ENCODE measurements at places on chromosomes 5 and 9.

DNA sequence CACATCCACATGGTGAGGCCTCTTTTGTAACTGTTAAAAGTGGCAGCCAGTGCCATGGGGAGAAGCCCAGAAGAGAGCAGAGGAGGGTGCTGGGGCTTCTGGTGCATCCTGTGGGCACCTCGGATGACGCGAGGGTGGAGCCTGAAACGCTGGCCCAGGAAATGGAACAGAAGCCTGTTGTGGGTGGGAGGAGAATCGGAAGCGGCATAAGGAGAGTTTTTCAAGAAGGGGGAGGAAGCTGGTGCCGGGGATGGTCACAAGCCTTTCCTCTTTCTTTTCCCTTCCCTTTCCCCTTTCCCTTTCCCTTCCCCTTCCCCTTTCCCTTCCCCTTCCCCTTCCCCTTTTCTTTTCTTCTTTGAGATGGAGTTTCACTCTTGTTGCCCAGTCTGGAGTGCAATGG lies 12.9 kb downstream of the ANKRD33B start:
- H3K4me3 ChIP-seq: no peak overlapping the region
- DNase-seq: no peak
- H3K27me3 ChIP-seq: no peaks in the 10 kb centered on the region
- no peaks in the 10 kb centered on the region for H3K36me3 ChIP-seq

GRCh38 chr9:2041736-2042135 lies 26.6 kb downstream of the SMARCA2 start:
- H3K4me3 ChIP-seq: no peak overlapping the region
- no peaks in the 10 kb centered on the region for H3K27me3 ChIP-seq
- peaks cover 88% of the 10 kb centered on the region for H3K36me3 ChIP-seq
- peaks cover 37% of the 10 kb centered on the region for H3K4me1 ChIP-seq

- H3K4me3 ChIP-seq: no peak overlapping the region
- no peaks in the 10 kb centered on the region for H3K36me3 ChIP-seq
- H3K4me1 ChIP-seq: no peaks in the 10 kb centered on the region
- H3K27ac ChIP-seq: no peak overlapping the region
- DNase-seq: no peak
These were observed 337.5 kb downstream of the CDH9 start for GRCh38 chr5:26700759-26701384.

DNA sequence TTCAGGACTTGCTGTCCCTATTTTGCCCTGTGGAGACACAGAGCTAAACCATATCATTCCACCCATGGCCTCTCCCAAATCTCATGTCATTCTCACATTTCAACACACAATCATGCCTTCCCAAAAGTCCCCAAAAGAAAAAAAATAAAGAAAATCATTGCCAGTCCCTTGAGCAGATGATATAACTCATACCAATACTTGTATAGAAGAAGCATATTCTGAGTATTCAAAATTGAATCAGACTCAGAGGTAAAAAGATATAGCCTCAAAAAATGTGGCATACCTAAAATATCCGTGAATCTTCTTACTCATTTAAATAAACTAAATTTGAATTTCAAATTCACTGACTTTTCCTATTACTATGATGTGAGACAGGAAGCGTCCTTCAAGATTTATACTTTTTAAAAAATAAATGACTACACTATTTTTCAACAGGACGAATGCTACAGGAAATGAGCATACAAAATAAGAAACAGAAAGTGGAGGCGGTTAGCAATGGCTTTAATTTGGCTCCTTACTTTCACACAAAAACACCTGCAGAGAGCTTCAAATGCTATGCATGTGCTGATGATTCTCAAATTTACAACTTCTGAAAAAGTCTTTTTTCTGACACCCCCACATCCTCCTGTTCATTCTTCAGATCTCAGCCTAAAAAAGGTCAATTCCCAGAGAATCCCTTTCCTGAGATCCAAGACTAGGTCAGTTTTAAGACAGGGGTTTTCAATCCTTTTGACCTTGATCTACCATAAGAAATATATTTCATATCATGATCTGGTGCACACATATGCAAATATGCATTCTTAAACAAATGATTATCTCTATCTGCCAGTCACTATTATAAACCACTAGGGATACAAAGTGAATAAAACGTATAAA lies 39.6 kb upstream of the DMXL1 start:
- peak overlapping the region; percentile 85 for H3K27ac ChIP-seq
- no peaks in the 10 kb centered on the region for H3K27me3 ChIP-seq
- H3K36me3 ChIP-seq: peaks cover 8% of the 10 kb centered on the region
- peaks cover 25% of the 10 kb centered on the region for H3K4me1 ChIP-seq

DNA sequence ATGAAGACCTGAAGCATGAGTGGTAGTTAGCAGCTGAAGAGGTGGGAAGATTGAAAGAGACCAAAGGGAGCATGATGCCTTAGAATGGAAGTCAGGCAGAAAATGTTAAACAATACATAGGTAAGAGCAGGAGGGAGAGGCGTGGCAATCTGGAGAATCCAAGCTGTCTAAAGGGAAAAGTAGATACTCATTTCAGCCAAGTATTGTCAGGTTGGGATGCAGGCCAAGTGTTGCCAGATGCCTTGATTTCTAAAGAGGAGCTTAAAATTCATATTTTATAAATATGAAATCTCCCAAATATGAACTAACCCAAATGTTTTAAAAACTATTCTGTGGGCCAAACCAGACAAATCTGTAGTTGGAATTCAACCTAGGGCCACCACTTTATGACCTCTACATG lies 4.2 kb downstream of the PAM start:
- no peaks in the 10 kb centered on the region for H3K36me3 ChIP-seq
- H3K27ac ChIP-seq: no peak overlapping the region
- H3K4me1 ChIP-seq: peaks cover 56% of the 10 kb centered on the region
- H3K4me3 ChIP-seq: no peak overlapping the region
- H3K27me3 ChIP-seq: peaks cover 6% of the 10 kb centered on the region

GRCh38 chr9:13948037-13948436 lies 365.9 kb downstream of the NFIB start:
- H3K27ac ChIP-seq: no peak overlapping the region
- no peaks in the 10 kb centered on the region for H3K27me3 ChIP-seq
- DNase-seq: no peak
- H3K4me1 ChIP-seq: no peaks in the 10 kb centered on the region
- H3K4me3 ChIP-seq: no peak overlapping the region

DNA sequence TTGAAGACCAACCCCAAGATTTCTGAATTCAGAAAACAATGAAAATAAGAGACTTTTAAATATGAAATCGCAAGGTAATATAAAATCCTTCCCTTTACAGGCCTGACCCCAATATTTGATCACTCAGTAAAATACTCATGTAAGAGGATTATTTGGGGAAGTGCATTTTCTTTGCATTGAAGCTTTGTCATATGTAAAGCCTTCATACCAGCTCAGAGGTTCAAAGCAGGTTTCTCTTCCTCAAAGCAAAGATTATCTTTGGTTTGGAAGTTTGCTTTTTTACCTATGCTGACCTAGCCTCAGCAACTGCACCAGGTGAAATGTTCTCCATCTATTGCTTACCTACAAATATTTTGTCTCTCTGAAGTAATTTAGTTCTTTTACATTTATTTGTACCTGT lies 106.5 kb upstream of the PARP8 start:
- H3K36me3 ChIP-seq: no peaks in the 10 kb centered on the region
- no peaks in the 10 kb centered on the region for H3K27me3 ChIP-seq
- H3K4me1 ChIP-seq: peaks cover 14% of the 10 kb centered on the region
- no peak overlapping the region for H3K27ac ChIP-seq
- DNase-seq: no peak

- H3K27me3 ChIP-seq: no peaks in the 10 kb centered on the region
- H3K4me3 ChIP-seq: no peak overlapping the region
- peaks cover 36% of the 10 kb centered on the region for H3K36me3 ChIP-seq
- peaks cover 51% of the 10 kb centered on the region for H3K4me1 ChIP-seq
- no peak for DNase-seq
These were observed 12.2 kb downstream of the TNIP1 start for GRCh38 chr5:151068433-151069197.

GRCh38 chr5:68265822-68266395 lies 50.4 kb downstream of the PIK3R1 start:
- no peak for DNase-seq
- H3K4me3 ChIP-seq: no peak overlapping the region
- peak overlapping the region; percentile 7 for H3K27ac ChIP-seq
- H3K36me3 ChIP-seq: peaks cover 3% of the 10 kb centered on the region

- H3K27me3 ChIP-seq: no peaks in the 10 kb centered on the region
- no peak overlapping the region for H3K4me3 ChIP-seq
- H3K27ac ChIP-seq: no peak overlapping the region
- no peaks in the 10 kb centered on the region for H3K4me1 ChIP-seq
- no peaks in the 10 kb centered on the region for H3K36me3 ChIP-seq
These were observed 586.6 kb upstream of the TLE4 start for GRCh38 chr9:78985084-78985738.

- peaks cover 47% of the 10 kb centered on the region for H3K27me3 ChIP-seq
- no peak overlapping the region for H3K27ac ChIP-seq
- no peak overlapping the region for H3K4me3 ChIP-seq
- no peaks in the 10 kb centered on the region for H3K4me1 ChIP-seq
- DNase-seq: no peak
These were observed 52.2 kb downstream of the GARNL3 start for GRCh38 chr9:127316586-127317323.
